M059J (cell line): ENCODE measurements at places on chromosomes 2 and 18. TPM values are rescaled to one million over a fixed set of nuclear protein-coding genes. Genes with fewer than 3 reads are reported as not detected.

- DNase-seq, result no peak
Measured at GRCh38 chr18:54606835-54607212, 15.8 kb downstream of the DYNAP start.

Gene ITGB6
- total RNA-seq, result 0.49 and 1.6 TPM in 2 replicates

DNA sequence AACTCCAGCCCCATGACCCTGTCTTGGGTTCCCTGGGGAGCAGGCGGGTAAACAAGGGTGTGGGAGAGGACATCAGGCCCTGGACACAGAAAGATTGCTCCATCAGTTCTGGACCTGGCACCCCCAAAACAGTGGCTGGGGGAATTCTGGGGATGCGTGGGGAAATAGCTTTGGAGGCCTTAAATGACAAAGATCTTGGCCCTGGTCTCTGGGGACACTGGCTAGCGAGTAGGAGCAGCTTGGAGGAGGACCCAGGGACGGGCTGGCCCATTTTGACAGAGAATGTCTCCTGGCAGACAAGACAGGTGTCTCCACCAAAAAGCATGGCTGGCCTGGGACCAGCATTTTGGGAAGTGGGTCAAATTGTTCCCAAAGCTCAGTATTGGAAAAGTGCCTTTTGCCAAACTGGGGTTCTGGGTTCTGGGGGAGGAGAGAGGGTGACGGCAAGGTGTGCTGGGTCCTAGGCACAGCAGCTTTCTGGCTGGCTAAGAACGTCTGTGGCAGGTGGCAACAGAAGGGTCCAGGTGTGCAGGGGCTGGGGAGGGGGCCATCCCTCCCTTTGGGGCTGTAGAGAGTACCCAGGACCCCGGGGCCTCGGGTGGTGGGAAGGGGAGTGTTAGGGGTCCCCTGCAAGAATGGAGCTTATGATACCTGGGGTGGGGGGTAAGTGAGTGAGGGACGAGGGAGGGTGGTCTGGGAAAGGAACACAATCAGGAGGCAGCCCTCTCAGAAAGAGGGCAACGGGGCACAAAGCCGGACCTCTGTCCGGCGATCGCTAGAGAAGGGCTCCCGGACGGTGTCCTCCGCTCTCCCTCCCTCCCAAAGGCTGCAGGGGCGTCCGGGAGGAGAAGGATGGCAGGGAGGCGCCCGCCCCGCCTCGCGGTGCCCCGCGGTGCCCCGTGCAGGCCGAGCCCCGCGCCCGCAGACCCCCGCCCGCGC lies 556 bp downstream of the CYRIA start:
- DNase-seq, result no peak

Gene DLX2
- total RNA-seq, result 1.9 and 4.2 TPM in 2 replicates

GRCh38 chr2:19723021-19723420 lies 178.8 kb downstream of the TTC32 start:
- no peak for DNase-seq

Gene MC5R
- total RNA-seq, result not detected in 2 replicates

- DNase-seq, result no peak
Measured at GRCh38 chr18:70086085-70086484, 119.4 kb downstream of the RTTN start.

DNA sequence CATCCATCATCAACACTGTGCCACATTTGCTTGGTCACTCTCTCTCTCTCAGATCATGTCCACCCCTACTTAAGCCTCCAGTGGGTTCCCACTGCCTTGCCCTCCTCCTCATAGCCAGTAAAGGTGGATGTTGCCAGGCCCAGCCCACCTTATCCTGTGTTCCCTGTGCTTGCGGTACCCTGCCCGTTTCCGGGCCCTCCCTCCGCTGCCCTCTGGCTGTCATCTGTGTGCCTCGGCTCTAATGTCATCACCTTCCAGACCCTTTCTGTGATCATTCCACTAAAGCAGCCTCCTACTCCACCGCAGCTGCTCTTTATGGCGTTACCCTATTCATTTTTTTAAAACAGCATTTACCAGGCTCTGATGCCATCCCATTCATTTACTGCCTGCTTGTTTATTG lies 305.7 kb upstream of the SKOR2 start:
- DNase-seq, result no peak

DNA sequence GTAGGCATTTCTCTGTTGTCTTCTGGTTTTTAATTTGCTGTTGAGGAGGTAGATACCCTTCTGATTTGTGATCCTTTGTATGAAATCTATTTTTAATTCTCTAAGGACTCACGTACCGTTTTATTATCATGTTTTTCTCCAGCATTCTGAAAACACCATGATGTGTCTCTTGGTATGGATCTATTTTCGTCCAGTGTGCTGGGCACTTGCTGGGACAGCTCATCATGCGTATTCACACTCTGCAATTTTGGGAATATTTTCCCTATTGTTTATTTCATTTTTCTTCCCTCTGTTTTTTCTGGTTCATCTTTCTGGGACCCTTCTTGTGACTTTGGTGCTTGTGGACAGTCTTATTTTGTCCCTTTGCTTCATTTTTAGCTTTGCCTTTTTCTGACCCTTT lies 21.9 kb downstream of the RPIA start:
- no peak for DNase-seq

Gene NEUROD1
- total RNA-seq, result 0.44 TPM in 1 of 2 replicates, not detected in the other
